ENCODE measurements at places on chromosomes 3 and 15.

GRCh38 chr3:101027286-101027685 lies 34.1 kb upstream of the ABI3BP start:
- no peak for DNase-seq

GRCh38 chr3:120438665-120439370 lies 12.0 kb downstream of the FSTL1 start:
- no peak for DNase-seq

DNA sequence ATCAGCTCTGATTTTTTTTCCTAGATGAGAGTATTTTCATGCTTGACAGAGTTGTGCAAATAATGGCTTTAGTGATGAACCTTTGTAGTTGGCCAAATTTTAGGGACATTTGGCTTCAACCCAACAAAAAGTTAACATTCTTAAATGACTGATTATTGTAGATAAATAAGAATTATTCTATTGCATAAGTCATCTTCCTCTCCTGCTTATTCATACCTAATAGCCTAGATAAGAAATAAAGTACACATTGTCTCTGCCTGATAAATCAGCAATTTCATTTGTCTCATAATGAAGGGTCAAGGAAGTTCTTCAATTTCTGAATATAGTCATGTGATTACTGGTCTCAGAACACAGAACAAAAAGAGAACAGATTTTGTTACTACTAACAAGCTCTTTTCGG lies 428.9 kb upstream of the IL12A start:
- DNase-seq: no peak

GRCh38 chr3:149969940-149970715 lies 567 bp downstream of the PFN2 start:
- DNase-seq: peak; percentile 84

- no peak for DNase-seq
Observed at GRCh38 chr3:194421-194820, 2.1 kb upstream of the CHL1 start.

DNA sequence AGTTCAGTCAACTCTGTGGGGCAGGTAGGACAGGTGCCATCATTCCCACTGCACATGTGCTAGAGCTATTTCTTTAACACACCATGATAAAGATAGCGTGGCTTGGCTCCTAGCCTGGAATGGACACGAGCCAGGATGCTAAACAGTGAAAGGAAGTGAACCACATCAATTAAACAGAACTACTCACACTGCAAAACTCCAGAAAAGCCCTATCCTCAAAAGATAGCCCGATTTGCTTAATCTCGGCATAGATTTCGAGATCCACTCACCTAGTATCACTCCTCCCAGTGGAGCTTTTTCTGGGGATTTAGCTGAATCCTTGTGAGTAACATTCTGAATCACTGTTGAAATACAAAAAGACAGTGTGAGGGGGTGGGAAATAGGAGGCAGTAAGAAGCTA lies 118.0 kb downstream of the ABI3BP start:
- no peak for DNase-seq

GRCh38 chr3:122530164-122530563 lies 15.4 kb upstream of the KPNA1 start:
- no peak for DNase-seq

DNA sequence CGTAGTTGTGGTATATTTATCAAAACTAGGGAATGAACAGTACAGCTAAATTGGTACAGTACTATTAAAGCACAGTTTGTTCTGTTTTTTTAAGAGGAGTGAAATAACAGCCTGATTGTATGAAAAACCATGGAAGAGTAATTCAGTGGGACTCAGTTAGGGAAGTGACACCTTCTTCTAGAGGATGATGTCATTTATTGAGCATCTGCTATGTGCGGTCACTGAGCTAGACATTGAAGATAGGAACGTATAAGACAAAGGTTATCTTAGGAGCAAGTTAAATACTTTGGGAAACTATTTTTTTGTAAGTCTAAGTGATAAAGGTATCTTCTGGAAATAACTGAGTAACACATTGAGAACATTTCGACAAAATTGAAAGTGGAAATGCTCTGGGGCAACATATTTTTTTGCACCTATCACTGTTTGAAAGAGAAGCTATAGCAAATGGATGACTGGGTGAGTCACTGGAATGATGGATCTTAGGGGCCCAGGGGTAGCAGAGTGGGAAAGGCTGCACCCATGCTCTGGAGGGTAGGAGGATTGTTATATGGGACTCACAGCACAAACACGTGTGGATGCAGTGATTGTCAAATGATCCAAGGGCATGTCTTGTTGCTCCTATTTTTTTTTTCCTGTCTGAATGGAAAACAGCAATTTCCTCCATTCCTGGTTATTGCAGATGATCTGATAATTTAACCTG lies 43.0 kb downstream of the OXNAD1 start:
- no peak for DNase-seq

DNA sequence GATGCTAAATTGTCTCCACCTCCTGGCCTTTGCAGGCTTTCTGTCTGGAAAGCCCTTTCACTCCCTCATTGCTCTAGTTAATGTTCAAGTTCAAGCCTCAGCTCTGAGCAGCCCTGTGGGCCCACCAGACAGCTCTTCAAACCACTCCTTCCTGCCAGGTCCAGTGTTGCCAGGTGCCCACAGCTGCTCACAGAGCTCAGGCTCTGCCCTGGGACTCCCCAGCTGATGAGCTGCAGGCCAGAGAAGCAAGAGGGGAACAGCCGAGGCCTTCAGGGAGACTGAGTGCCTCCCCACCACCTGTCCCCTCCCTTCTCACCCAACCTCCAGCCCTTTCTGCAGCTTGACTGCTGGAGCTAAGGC lies 1.3 kb upstream of the ZBTB47 start:
- DNase-seq: peak; percentile 17

- DNase-seq: no peak
Observed at GRCh38 chr3:63047068-63047467, 171.9 kb upstream of the CADPS start.

DNA sequence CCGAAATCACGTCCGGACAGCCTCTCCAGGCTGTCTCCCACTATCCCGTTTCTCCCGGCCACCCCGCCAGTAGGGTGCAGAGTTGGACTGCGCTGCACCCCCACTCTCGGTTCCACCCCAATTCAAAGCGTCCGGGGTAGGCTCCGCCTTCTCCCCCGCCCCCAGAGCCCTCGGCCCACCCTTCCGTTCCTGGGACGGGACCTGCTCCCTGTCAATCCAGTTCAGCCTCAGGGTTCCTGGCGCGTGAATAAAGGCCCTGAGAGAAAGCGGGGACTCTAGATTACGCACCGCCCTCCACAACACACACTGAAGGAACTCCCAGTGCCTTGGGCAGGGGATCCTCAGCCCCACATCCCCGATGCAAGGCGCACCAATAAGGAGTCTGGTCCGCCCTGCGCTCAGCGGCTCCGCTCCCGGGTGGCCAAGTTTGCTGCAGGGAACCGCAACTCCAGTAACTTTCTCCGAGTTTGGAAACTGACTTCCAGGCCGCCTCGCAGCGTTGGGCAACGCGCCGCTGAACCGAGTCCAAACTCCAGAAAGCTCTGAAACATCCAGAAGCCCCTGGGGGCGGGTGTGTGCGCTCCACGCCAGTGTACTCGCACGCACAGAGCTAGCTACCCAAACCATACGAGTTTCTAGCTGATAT lies 1.9 kb downstream of the ADAMTS9 start:
- DNase-seq: no peak

GRCh38 chr3:97991293-97991682 lies 19.1 kb upstream of the RIOX2 start:
- no peak for DNase-seq

DNA sequence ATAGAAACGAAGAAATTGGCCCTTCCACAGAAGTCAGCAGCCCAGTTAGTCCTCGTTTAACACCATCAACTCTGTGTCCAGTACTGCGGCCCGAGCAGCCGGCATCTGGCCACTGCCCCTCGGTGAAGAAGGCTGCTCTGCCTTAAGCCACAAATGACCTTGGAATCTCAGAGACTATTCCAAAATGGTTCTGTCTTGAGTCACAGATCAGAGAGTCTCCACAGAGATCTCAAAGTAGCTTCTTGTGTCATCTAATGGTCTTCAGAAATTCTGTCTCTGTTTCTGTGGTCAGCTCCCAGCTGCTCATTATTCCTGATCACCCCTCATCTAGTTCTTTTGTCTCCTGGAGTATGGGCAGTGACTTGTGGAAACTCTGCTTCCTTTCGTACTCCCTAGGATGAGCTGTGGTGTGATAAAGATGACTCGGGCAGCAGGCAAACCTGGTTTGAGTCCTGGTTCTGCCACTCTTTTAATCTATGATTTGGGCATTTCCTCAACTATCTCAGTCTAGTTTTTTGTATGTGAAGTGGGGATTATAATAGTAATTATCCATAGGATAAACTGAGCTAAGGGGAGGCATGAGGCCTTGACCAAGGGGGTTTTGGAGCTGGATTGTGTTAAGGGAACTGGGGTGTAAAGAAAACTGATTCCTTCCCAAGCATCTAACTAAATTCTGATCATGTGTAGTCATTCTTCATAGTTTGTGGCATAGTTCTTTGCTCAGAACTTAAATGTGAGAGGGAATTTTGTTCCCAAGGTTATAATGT lies 22.6 kb downstream of the CRTC3 start:
- no peak for DNase-seq

GRCh38 chr3:107239703-107240102 lies 137.5 kb upstream of the CCDC54 start:
- DNase-seq: no peak

- no peak for DNase-seq
Observed at GRCh38 chr15:23595368-23595767, 29.9 kb downstream of the MKRN3 start.

- no peak for DNase-seq
Observed at GRCh38 chr3:110974902-110975301, 96.7 kb upstream of the NECTIN3 start.

GRCh38 chr3:171481011-171481410 lies 20.8 kb upstream of the TNIK start:
- no peak for DNase-seq

GRCh38 chr3:117553461-117553860 lies 843.9 kb downstream of the TUSC7 start:
- no peak for DNase-seq

GRCh38 chr3:122481390-122481789 lies 33.3 kb downstream of the KPNA1 start:
- no peak for DNase-seq

- no peak for DNase-seq
Observed at GRCh38 chr15:35728219-35728940, 182.4 kb upstream of the DPH6 start.

GRCh38 chr3:21020681-21021080 lies 730.3 kb downstream of the ZNF385D start:
- DNase-seq: no peak

DNA sequence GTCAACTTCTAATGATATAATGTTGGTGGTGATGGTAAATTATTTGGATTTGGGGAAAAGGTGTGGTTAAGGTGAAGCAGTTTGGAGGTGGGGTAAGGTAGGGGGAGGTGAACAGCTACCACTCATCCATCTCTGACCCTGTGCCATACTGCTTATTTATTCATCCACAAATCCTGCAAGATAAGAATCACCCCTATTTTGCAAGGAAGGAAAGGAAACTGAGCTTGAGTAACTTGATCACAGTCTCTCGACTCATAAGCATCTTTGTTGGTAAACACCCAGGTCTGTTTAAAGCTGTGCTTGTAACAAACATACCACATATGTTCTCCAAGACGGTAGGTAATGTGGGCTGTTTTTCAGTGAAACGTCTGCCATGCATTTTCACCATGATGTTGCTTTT lies 67.3 kb downstream of the PTPRG start:
- no peak for DNase-seq

DNA sequence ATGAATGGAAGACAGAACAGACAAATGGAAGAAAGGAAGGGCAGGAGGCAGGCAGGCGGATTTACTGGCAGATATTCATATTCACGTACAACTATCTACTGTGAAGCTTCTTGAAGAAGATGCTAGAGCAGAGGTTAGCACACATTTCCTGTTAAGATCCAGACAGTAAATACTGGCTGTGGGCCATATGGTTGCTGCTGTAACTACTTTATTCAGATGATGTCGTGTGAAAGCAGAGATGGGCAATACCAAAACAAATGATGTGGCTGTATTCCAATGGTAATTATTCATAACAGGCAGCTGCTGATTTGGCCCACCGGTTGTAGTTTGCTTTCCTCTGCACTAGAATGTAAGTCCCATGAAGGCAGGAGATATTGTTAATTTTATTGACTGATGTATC lies 115.7 kb upstream of the PRTG start:
- DNase-seq: no peak

DNA sequence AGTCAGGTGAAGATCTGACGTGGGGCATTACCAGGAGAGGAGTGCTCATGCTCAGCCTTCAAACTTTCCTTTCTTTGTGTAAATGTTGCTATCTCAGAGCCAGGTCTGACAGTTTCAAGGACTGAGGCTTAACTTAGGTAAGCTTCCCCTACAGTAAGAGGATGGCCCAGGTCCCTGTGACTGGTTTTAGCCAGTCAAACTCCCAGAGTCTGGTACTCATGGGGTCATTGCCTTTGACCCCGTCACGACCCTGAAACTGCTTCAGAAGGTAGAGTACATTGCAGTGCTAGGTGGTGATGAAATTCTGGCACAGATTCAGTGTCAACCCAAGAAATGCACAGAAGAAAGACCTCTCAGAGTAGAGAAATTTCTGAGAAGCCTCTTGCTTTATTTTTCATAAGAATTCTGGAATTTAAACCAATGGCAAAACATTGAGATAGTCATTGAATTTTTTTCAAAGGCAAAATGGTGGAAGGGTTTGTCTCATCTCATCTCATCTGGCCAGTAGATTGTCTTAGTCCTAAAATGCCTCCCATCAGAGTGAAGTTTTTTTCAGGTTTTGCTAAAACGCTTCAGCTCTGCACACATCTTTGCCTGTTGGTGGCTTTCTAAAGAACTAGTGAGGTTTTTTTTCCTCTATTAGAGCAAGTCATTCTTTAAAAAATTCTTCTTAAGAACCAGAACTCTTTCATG lies 23.1 kb downstream of the ZBTB38 start:
- no peak for DNase-seq

GRCh38 chr15:92277776-92278175 lies 115.9 kb upstream of the ST8SIA2 start:
- DNase-seq: no peak

- DNase-seq: no peak
Observed at GRCh38 chr15:27714675-27715074, 384.4 kb downstream of the OCA2 start.

DNA sequence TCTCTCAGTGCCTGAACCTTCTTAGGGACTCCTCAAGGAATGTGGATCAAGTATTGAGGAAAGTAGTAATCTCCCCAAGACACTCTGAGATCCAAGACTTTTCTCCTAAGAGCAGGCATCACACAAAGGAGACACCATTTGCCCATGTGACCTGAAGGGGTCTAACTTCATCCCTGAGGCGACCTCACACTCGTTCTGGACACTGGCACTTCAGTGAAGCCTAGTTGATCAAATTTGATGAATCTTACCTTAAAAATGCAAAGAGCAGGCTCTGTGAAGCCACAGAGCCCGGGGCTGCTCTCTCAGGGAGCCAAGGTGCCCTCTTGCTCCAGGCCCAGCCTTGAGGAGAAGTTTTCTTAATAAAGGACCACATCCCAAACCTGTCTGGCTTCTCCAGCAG lies 64.3 kb downstream of the SCN11A start:
- no peak for DNase-seq

GRCh38 chr15:75770131-75770530 lies 57.5 kb upstream of the CSPG4 start:
- no peak for DNase-seq

GRCh38 chr15:88630798-88631463 lies 7.9 kb upstream of the ISG20 start:
- no peak for DNase-seq

GRCh38 chr3:39638301-39638700 lies 170.8 kb downstream of the MOBP start:
- no peak for DNase-seq
